NB4 (cell line): ENCODE measurements at places on chromosomes 6 and 20.
A peak's percentile ranks its signal among the peaks of the same experiment; 100 is the strongest.

- peak; percentile 4 for DNase-seq
Measured at GRCh38 chr6:106858653-106859092, 115.9 kb downstream of the CD24 start.

DNA sequence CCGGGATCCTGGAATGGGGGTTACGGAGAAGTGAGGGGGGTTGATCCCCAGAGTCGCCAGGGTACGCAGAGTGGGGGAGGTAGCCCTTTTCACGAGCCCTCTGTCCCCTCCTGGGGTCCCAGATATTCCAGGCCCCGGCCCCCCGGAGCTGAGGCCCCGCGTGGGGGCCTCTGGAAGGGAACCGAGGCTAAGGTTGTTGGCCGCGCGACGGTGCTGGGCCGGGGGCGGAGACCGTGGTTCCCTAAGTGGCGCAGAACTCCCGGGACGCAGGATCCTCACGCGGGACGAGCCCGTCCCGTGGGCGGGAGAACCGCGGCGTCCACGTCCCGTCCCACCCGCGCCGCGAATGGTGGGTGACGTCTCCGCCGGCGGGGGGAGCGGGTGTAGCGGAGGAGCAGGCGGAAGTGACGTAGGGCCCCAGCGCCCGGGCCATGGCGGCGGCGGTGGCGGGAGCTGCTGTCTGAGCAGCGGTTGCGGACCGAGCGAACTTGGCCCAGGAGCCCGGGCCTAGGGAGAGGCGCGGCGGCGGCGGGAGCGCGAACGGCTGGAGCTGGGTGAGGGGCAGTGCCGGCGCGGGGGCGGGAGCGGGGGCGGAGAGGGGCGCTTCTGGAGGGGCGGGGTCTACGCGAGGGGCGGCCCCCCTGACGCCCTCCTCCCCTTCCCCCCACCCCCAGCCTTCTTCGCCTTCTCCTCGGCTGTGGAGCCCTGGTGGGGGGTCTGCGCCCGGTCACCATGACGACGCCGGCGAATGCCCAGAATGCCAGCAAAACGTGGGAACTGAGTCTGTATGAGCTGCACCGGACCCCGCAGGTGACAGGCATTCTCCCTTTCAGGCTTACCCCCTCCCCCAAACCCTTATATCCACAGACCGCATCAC, at the start of gene RING1:
TSS of gene RING1 (plus strand) at position 410 of the 877 bp plus-strand sequence. CDS start at position 733, 323 bp downstream.
- DNase-seq, result peak; percentile 82

GRCh38 chr6:91560409-91560808, 973.5 kb upstream of the MAP3K7 start:
- DNase-seq, result no peak

DNA sequence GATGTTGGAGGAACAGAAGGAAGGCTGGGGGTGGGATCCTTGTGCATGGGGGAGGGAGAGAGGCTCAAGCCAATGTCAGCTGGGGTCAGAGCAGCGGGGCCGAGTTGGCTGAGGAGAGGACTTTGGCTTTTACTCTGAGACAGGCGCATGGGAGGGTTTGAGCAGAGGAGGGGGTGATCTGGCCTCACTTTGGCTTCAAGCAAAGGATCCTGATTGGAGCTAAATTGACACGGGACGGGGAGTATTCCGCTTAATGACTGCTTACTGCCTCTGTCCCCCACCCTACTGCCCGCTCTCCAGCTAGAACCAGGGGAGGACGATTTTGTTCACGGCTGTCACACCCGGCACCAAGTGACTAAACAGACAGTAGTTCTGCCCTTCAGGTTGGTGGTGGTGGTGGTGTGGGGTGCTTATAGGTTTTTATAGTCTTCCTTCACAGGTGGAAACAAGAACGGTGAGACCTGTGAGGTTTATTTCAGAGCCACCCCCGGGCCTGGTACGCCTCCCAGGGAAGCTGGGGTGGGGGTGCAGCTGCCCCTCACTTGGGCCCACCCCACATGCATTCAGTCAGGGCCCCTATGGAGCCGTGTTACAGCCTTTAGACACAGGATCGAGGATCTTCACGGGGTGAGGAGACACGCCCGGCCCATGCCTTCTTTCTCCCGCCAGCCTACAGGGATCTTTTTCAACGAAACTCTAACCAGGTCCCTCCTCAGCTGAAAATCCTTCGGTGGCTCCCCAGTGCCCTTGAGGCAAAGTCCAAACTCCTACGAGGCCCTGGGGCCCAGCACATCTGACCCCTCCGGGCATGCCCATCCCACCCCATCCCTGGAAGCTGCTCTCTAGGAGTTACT, 1.3 kb upstream of the SNAI1 start:
- no peak for DNase-seq

DNA sequence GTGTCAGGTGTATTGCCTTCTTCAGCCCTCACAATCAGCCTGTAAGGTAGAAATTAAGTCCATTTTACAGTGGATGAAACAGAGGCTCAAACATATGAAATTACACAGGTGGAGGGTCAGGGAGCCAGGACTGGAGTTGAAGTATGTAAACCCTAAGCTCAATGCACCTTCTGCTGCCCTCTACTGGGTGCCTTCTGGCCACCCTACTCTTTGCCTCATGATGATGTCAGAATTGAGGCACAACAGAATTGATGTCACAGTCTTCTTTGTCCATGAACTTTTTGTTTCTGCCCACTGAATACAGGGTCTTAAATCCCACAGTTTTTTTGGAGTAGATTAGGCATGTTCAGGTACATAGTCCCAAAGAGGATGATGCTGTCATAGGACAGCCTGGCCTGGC, 400.8 kb upstream of the CHD6 start:
- peak; percentile 23 for DNase-seq
